ENCODE measurements at places on chromosomes 6 and 20.
A peak's percentile ranks its signal among the peaks of the same experiment; 100 is the strongest.

DNA sequence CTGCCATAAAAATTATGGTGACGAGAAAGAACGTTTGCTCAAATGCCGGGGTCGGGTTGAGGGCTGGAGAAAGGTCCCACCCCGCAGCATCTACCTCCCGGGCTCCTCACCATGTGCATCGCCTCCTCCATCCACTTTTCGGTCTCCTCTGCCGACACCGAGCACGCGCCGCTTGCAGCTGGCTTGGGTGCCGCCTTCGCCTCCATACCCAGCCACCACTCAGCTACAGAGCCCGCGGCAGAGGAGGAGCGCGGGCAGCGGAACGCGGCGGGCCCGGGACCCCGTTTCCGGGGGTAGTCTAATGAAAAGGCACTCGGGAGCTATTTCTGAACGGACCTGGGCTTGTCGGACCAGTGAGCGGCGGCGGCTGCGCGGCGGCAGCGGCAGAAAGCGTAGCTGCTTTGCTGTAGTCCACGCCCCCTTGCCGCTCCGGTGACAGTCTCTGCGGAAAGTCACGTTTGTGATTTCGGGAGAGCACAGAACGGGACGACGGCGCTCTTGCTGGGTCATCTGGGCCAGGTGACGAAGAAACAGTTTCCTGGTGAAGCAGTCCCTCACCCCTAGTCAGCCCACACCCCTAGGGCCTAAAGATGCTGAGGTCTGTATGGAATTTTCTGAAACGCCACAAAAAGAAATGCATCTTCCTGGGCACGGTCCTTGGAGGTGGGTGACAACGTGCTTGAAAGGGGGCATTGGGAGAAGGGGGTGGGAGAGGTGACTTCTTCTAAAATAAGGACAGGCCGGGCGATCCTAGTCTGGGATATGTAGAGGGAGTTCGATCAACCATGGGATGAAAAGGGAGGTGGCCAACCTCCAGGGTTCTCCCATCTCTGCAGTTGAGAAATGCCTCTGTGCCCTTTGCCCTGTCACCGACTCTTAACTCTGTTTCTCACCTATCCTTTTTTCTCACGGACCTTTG is at the start of the genes ADAT2 and PEX3:
Gene ADAT2 (minus strand): TSS at position 243 of the 919 bp plus-strand sequence. CDS start 37 bp downstream, at position 206.
Gene PEX3 (plus strand): TSS at position 353 of the 919 bp plus-strand sequence. CDS start 238 bp downstream, at position 591.
- DNase-seq = peak; percentile 94

GRCh38 chr6:12779772-12780171 is 63.2 kb downstream of the PHACTR1 start:
- DNase-seq = no peak

DNA sequence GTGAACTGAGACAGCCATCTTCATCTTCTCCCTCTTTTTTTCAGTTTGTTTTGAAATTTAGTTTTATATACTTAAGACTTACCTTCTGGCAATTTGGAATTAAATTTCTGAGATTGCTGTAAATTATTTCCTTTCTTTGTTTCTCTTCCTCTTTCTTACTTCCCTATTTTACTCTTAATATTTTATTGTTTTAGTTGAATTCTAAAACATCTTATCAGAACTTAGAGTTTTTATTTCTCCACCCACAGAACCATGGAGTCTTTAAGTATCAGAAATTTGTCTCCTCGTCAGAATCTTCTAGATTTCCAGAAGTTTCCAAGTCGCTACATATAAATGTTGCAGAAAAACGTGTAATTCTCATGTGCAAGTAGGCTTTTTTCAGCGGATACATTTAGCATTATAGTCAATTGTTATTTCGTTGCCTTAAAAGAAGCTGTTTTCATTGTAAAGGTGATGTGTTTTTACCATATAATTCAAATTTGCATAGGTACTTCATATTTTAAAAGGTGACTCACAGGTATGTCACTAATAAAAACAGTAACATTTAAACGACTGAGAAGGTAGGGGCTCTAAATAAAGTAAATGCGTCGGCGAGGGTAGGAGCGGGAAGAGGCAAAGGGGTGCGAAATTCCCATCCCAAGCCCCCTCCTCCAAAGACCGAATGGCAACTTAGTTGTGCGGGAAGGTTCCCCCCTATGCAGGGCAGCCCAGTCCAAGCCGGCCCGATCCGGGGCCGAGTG is 866 bp upstream of the MYO6 start:
- no peak for DNase-seq

- DNase-seq = no peak
These were observed 34.7 kb upstream of the IGF2R start for GRCh38 chr6:159934181-159934580.

- no peak for DNase-seq
These were observed 73.1 kb downstream of the PTCHD4 start for GRCh38 chr6:48037946-48038345.

DNA sequence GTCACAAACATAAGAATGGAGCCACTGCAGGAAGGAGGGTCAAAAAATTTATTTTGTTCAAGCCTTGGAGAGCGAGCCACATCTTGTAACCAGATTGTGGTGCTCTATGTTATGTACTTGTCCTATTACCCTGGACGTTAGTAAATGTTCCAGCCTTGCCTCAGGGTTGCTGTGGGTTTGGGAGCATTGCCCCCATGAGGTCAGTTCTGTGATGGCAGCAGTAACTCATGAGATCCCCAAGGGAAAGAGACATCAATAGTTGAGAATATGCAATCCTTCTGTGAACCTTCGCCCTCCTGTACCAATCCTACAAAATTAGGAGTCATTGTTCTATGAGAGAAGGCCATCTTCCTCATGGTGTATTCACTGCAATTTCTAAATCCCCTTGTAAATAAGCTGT is 16.4 kb upstream of the CFAP206 start:
- no peak for DNase-seq

- DNase-seq = no peak
These were observed 6.0 kb upstream of the DSP start for GRCh38 chr6:7535498-7535897.

GRCh38 chr6:35068206-35068605 is 72.9 kb downstream of the TCP11 start:
- DNase-seq = no peak

DNA sequence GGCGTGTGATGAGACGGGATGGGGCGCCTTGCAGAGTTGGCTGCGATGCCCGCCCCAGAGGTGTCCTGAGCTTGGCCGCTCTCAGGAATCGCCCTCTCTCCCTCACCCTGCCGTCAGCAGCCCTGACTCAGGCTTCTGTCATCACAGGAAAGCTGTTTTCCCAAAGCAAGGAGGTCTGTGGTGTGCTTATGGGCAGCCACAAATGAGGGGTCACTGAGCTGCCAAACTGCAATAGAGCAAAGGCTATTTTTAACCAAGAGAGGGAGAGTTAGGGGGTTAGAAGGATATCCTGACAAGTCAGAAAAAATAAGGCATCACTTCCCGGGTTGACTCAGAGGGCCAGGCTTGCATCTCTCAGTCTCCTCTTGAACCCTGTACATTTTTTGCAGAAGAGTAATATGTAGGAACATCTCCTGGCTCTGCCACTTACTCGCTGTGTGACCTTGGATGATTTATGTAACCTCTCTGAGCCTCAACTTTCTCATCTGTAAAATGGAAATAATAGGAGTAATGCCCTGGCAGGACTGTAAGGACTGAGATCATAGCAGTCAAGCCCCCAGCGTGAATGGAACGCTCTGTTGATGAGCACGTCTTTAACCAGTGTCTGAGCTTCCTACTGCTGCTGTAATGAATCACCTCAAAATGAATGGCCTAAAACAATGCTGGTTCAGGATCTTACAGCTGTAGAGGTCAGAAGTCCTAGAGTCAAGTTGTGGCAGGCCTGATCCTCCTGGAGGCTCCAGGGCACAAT is 181.9 kb downstream of the NFATC2 start:
- DNase-seq = no peak

GRCh38 chr6:93235775-93236174 is 183.6 kb downstream of the EPHA7 start:
- no peak for DNase-seq

DNA sequence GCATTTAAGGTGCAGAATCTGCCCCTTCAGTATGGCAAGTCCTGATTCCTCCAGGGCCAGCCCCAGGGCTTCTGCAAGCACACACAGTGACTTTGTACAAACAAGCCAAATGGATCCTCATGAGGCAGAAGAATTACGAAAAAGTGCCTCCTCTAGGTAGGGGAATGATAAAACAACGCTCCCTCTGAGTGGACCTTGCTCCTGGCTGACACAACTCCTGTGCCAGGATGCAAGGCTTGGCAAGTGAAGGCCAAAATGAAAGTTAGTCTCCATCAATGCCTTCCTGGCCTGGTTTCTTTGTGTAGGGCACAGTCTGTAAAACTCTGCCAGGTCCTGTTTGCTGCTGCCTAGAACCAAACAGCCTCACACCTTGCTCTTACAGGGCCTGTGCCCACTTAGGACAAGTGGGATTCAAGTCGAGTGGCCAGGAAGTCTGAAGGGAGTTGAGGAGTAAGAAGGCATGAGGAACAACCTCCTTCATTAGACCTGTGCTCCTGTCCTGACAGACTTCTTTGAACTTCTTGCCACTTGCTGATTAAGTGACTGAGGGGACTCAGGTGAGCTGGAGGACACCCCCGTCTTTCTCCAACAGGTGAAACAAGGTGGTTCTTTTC is 417.1 kb downstream of the CDC5L start:
- no peak for DNase-seq

DNA sequence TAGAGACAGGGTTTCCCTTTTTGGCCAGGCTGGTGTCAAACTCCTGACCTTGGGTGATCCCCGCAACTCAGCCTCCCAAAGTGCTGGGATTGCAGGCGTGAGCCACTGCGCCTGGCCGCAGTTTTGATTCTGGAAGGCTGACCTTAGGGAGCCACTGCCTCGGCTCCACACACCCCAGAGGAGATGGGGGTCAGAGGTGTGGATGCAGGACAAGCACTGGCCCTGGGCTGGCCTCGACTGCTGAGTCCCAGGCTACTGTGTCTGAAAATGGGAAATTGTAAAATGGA is 1.5 kb downstream of the ZBP1 start:
- DNase-seq = peak; percentile 19

DNA sequence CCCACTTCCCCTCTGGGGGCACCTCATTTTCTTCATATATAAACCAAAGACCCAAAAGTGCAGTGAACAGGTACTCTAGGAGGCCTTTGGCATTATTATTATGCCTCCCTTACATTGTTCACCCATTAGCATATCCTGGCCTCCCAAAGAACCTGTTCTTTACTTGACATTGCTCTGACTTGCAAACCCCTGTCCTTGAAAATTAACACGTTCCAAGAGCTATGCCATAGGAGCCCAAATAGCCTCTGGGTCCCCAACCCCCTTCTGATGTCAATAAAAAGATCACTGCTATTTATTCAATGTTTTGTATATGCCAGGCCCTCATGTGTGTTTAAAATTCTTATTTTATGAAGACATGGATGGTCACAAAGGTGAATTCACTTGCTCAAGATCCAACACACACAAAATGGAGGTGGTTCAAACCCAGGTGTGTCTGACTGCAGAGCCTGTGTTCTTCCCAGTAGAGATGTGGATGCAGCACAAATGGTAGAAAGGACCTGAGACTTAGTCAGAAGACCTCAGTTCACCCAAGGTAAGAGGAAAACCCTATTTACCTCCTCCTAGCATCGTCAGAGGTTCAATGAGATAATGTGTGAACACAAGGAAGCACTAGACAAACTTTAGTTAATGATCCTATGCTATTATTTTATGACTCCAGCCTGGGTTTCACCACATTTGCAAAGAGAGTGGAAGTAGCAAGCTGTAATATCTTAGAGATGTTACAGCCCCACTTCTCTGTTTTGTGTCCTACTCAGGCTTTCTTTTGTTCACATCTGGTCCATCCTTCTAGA is 36.6 kb downstream of the BCL2L1 start:
- DNase-seq = no peak

DNA sequence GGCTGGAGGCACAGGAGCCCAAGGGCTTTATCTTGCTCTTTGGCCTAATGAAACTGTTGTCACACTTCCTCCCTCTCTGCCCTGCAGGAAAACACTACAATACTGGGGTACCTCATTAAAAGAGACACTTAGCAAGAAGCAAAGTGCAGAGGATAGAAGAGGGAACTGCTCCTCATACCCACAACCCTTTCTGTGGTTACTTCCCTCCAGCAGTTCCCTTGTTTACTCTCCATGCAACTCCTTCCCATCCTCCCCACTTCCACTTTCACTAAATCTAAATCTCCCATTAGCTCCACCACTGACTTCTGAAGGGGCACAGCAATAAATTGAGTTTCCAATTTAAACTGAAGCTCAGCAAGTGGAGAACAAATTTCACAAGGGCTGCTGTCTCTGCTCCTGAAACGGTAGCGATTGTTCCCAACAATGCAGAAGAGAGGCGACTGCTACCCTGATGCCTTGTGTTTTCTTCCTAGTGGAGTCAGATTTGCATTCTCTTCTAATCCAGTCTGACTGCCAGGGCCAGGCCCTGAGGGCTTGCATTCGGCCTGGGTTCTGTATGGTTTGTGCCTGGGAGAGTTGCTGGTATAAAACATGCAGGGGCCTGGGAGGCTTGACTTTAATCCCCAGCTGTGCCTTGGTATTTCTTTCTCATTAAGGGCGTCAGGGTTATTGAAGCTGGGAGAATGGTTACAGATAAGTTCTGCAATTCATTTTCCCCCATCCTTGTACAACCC is 454.7 kb downstream of the TFAP2B start:
- no peak for DNase-seq

GRCh38 chr20:56359212-56360132 is 698 bp downstream of the FAM210B start:
- no peak for DNase-seq

- DNase-seq = no peak
These were observed 105.3 kb upstream of the TENT5A start for GRCh38 chr6:81857812-81858211.

- DNase-seq = no peak
These were observed 82.0 kb downstream of the OR2B2 start for GRCh38 chr6:27830212-27830599.

- no peak for DNase-seq
These were observed 502.0 kb downstream of the QKI start for GRCh38 chr6:163916315-163917081.

DNA sequence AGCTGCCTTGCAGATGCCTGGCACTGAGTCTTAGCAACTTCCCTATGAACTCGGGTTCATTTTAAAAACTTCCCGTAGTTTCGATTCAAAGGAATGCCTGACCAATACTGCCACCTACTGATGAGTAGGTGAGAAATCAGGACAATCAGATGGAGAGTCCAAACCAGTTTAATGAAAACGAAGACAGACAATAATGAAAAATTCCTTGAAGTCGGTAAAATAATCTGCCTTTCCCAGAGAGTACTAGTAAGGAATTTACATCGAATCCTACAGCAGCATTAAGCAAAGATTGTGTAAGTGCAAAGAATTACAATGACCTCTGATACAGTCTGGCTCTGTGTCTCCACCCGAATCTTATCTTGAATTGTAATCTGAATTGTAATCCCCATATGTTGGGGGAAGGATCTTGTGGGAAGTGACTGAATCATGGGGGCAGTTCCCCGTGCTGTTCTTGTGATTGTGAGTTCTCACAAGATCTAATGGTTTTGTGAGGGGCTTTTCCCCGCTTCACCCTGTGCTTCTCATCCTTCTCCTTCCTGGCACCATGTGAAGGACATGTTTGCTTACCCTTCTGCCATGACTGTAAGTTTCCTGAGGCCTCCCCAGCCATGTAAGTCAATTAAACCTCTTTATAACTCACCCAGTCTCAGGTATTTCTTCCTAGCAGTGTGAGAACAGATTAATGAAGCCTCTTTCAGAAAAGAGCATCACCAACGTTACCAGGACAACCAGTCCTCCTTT is 134.4 kb downstream of the ARHGAP18 start:
- DNase-seq = no peak

Data from H1 (cell line).